ENCODE measurements at places on chromosomes 7 and 10.

GRCh38 chr7:156503196-156503595, 137.4 kb upstream of the RNF32 start:
- peak; percentile 11 for DNase-seq
- no peak overlapping the region for H3K4me3 ChIP-seq
- no peaks in the 10 kb centered on the region for H3K27me3 ChIP-seq
- no peak overlapping the region for H3K27ac ChIP-seq
- no peaks in the 10 kb centered on the region for H3K36me3 ChIP-seq
- no peaks in the 10 kb centered on the region for H3K4me1 ChIP-seq

DNA sequence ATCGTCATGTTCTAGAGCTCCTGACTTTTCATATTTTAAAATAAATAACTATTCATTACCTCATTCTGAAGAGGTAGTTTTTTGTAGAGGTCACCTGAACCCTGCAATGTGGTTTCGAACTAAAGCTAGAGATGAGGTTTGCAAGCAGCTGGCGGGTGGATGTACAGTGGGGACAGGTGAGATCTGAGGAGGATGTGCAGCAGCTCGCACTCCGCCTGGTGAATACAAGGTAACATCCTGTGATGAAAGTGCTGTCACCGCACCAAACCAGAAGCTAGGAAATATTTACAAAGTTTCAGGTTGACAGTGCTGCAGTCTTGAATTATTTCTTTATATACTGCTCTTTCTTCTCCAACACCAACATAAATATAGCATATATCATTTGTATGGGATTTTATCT, 26.5 kb downstream of the NDUFB2 start:
- H3K4me1 ChIP-seq = no peaks in the 10 kb centered on the region
- H3K27ac ChIP-seq = no peak overlapping the region
- no peaks in the 10 kb centered on the region for H3K27me3 ChIP-seq
- no peak overlapping the region for H3K4me3 ChIP-seq
- peaks cover 4% of the 10 kb centered on the region for H3K36me3 ChIP-seq

DNA sequence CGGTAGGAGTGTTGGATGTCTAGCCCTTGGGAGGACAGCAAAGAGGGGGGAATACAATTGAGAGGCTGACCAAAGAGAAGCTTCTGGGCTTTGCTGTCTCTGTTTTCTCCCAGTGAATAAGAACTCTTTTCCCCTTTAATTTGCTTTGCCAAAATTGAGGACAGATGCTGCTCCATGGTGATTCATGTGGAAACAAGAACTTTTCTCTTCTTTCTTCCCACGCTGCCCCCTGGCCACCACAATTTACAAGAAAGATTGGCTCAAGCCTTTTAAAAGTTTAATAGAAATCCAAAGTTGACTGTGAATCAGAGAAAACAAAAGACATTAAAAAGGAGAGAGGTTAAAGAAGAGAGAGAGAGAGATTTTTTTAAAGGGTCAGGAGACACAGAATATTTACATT, 49.0 kb downstream of the PRR15 start:
- H3K4me3 ChIP-seq = no peak overlapping the region
- H3K27ac ChIP-seq = no peak overlapping the region
- H3K36me3 ChIP-seq = no peaks in the 10 kb centered on the region
- H3K27me3 ChIP-seq = no peaks in the 10 kb centered on the region

DNA sequence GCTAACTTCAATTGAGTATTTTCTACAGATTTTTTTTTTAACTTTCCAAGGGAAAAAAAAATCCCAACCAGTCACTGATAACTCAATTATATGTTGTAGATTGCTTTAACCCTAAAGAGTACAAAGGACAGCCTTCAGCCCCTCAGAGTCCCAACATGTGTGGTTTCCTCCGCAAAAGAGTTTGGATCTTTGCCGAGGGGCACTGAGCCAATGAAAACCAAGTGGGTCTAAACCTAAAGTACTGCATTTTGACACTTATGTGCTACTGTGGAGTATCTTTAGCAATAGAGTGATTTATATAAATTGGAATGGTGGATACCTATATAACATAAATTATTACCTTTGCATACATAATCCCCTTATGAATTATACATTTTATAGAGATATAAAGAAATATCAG, 91.5 kb downstream of the SEMA3D start:
- H3K27ac ChIP-seq = no peak overlapping the region
- no peaks in the 10 kb centered on the region for H3K27me3 ChIP-seq
- DNase-seq = no peak
- H3K36me3 ChIP-seq = no peaks in the 10 kb centered on the region
- no peaks in the 10 kb centered on the region for H3K4me1 ChIP-seq

DNA sequence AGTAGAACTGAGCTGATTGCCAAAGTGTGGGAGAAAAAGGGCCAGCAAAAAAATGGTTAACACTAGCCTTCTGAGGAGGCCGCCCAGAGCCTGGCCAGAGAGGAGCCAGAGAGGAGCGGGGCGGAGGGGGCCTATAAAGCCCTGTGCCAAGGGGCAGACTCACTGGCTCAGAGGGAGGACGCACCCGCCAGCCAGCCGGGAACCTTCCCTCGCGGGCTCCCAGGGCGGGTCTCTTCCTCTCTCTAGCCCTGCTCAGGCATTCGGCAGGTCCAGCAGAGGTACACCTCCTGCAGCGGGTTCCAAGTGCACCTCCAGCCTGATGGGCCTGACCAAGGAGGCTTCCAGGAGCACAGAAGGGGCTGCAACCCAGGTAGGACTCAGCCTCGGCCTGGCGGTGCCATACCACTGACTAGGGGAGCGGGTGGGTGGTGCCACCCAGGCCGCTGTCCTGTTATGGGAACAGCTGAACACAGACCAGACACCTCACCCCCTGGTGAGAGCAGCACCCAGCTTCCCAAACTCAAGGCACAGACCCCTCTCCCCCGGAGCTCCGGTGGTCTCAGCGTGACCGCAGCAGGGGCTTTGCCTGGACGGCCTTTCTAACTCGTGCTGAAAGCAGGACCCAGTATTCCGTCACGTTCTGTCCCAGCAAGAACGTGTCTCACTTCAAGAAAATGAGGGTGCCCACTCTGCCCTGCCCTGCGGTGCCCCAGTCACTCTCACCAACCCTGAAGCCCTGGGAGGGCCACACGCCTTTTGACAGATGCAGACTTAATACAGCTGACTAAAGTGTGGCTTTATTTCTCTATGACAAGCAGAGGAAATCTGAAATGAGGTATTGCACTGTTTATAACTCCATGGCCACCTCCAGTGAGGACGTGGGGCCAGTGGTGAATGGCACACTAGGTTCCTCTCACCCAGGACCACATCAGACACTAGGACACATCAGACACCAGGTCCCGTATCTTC, at the start of gene GPER1:
Gene GPER1 (plus strand): TSS at position 162 of the 969 bp plus-strand sequence. CDS start 3,616 bp downstream, outside the sequence.
- peak within 1 kb of the TSS; percentile 7 for H3K27ac ChIP-seq
- H3K36me3 ChIP-seq = peaks cover 4% of the 10 kb centered on the region
- DNase-seq = peak; percentile 24
- no peaks in the 10 kb centered on the region for H3K27me3 ChIP-seq

DNA sequence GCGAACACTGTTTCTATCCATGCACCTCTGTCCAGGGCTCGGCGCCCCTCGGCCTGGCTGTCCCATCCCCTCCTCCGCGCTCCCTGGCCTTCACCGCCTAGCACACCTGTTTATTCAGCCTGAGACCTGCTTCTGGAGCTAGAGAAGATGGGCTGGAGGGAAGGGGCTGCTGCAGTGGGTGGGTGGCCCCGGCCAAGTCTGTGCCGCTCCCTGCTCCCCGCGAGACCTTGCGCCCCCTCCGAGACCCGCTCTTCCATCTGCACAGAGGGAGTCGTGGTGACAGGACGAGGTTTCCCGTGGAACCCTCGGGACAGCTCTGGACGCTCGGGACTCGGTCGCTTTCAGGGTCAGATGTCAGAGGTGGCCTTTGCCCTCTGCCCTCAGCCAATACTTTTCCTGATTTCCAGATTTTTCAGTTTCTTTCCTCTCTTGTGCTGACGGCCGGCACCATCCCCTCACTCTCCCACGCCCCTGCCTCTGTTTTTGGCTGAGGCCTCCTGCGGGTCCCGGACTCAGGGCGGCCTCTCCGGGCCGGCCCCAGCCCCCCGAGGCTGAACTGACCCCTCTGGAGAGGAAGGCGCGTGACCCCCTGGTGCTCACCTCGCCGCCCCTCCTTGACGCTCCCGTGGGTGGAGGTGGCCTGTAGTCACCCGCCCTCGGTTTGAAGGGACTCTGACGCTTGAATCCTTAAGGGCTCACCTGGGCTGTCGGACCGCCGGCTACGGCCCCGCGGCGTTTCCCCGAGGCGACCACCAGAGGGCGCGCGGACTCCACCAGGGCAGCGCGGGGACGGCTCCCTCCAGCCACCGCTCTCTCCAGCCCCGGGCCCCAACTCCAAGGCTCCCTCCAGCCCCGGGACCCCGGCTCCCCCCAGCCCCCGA, 15.6 kb downstream of the SHH start:
- H3K4me1 ChIP-seq = peaks cover 2% of the 10 kb centered on the region
- no peaks in the 10 kb centered on the region for H3K36me3 ChIP-seq
- no peak overlapping the region for H3K27ac ChIP-seq
- peaks cover 36% of the 10 kb centered on the region for H3K27me3 ChIP-seq
- no peak overlapping the region for H3K4me3 ChIP-seq
- no peak for DNase-seq

DNA sequence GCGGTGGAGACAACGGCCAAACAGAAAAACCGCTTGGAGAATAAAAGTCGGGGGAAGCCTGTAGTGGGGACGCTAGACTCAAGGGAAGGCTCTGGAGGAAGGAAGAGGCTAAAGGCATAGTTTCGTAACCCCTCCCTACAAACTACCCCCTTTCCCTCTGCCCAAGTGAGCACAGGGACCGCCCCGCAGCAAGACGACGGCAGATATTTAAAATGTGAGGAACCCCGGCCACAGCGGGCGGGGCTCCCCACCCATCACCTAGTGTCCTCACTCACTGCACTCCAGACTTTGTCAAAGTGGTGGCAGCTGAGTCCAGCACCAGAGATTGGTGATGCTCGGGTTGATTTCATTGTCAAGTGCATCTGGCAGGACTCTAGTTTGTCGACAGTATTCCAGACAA, 69.1 kb downstream of the PRKAG2 start:
- no peak overlapping the region for H3K4me3 ChIP-seq
- H3K36me3 ChIP-seq = no peaks in the 10 kb centered on the region

GRCh38 chr7:99404235-99404976, 4.0 kb downstream of the PDAP1 start:
- H3K36me3 ChIP-seq = peaks cover 42% of the 10 kb centered on the region
- H3K4me3 ChIP-seq = no peak overlapping the region
- peak; percentile 59 for DNase-seq
- H3K27me3 ChIP-seq = no peaks in the 10 kb centered on the region
- peaks cover 8% of the 10 kb centered on the region for H3K4me1 ChIP-seq

DNA sequence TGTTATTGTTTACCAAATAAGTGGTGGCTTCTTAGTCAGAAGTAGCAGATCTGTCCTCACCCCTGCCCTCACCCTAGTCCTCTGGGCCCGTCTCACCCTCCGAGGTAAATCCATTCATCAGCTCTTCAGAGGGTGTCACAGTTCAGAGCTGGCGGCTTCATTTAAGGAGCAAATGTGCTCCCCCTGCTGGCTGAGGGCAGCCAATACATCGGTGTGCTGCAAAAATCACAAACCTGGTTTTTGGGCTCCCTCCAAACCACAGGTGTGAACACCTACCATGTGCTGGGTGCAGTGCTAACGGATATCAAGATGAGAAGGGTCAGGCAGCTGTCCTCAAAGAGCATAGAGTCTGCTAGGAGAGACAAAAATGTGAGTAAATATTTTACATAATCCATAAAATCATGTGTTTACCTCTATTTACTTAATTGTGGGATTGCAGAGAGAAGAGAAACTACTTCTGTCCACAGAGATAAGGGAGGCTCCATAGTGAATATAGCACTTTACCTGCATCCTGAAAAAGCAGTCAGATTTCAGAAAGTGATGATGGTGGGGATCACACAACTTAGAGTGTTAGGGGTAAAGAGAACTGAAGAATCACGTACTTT, 15.5 kb upstream of the CRTAC1 start:
- H3K4me3 ChIP-seq = no peak overlapping the region
- no peak overlapping the region for H3K27ac ChIP-seq
- no peaks in the 10 kb centered on the region for H3K4me1 ChIP-seq
- H3K27me3 ChIP-seq = peaks cover 12% of the 10 kb centered on the region

DNA sequence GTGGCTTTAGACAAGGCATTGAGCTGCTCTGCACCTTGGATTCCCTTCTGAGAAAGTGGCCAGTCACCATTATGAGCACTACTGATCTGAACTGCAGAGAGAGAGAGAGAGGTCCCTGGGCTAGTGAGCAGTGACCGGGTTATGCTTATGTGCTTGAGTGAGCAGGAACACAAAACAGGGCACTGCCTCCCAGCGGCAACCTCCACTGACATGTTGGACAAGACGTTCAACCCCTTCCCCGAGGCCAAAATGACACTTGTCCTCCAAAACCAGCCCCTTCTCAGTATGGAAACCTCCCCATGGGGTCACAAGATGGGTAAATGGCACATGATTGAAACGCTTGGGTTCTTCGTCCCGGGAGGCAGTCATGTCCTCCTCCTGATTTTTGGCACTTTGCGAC, 339.4 kb upstream of the ZMIZ1 start:
- no peak overlapping the region for H3K27ac ChIP-seq
- no peak overlapping the region for H3K4me3 ChIP-seq
- DNase-seq = no peak
- H3K36me3 ChIP-seq = no peaks in the 10 kb centered on the region
- H3K27me3 ChIP-seq = peaks cover 77% of the 10 kb centered on the region

GRCh38 chr7:152872745-152873118, 113.2 kb downstream of the ACTR3B start:
- H3K27me3 ChIP-seq = no peaks in the 10 kb centered on the region
- no peaks in the 10 kb centered on the region for H3K36me3 ChIP-seq
- no peak for DNase-seq

- H3K4me1 ChIP-seq = no peaks in the 10 kb centered on the region
- H3K4me3 ChIP-seq = no peak overlapping the region
- H3K36me3 ChIP-seq = no peaks in the 10 kb centered on the region
- no peaks in the 10 kb centered on the region for H3K27me3 ChIP-seq
- DNase-seq = no peak
- H3K27ac ChIP-seq = no peak overlapping the region
These were observed 53.8 kb downstream of the CCDC3 start for GRCh38 chr10:12947741-12948140.

- no peaks in the 10 kb centered on the region for H3K27me3 ChIP-seq
- H3K36me3 ChIP-seq = peaks cover 14% of the 10 kb centered on the region
- peaks cover 45% of the 10 kb centered on the region for H3K4me1 ChIP-seq
- no peak overlapping the region for H3K4me3 ChIP-seq
- no peak overlapping the region for H3K27ac ChIP-seq
These were observed 7.7 kb downstream of the CTBP2 start for GRCh38 chr10:125152450-125153368.

GRCh38 chr10:109166935-109167334, 756.4 kb downstream of the XPNPEP1 start:
- no peaks in the 10 kb centered on the region for H3K36me3 ChIP-seq
- no peaks in the 10 kb centered on the region for H3K4me1 ChIP-seq
- DNase-seq = peak; percentile 51
- H3K27me3 ChIP-seq = no peaks in the 10 kb centered on the region
